ENCODE measurements at places on chromosomes 1 and 21.

- no peak for DNase-seq
Observed at GRCh38 chr1:198543670-198544260, 3.3 kb upstream of the ATP6V1G3 start.

GRCh38 chr1:234226113-234226818, 147.0 kb upstream of the COA6 start:
- DNase-seq, result no peak

GRCh38 chr1:225866061-225866837, 15.9 kb downstream of the TMEM63A start:
- DNase-seq, result no peak

DNA sequence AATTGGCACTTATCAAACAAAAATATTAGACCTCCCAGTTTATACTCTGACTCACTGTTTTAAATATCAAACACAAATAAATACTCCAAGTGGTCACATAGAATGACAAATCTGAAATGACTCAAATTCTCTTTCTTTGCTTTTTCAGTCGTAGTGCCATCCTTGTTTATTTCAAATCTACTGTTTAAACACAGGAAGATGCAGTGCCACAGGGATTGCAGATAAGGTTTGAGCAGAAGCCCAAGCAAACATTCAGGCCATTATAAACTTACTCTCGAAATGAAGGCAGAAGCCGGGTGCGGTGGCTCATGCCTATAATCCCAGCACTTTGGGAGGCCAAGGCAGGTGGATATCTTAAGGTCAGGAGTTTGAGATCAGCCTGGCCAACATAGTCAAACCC, 255.4 kb upstream of the PLXNA2 start:
- no peak for DNase-seq

GRCh38 chr1:177848577-177848976, 121.3 kb downstream of the SEC16B start:
- no peak for DNase-seq
